ENCODE measurements at places on chromosomes 2 and 18. TPM values are rescaled to one million over a fixed set of nuclear protein-coding genes. Genes with fewer than 3 reads are reported as not detected.

DNA sequence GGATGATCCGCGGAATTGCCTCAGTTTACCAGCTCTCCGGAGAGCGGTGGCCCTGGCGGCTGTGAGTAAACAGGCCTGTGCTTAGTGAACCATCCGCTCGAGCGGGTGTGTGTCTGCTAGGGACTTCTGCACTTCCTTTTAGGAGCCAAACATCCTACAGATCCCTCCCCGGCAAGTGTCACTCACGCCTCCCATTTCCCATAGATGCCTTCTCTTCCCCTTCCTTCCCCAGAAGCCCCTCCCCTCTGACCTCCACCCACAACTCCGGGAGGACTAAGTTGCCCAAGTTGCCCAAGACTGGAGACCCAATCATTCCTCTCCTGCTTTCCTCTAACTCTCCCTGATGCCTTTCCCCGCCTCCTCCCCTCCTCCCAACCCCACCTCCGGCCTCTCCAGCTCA lies 2.9 kb downstream of the C1QL2 start:
- no peak for DNase-seq

DNA sequence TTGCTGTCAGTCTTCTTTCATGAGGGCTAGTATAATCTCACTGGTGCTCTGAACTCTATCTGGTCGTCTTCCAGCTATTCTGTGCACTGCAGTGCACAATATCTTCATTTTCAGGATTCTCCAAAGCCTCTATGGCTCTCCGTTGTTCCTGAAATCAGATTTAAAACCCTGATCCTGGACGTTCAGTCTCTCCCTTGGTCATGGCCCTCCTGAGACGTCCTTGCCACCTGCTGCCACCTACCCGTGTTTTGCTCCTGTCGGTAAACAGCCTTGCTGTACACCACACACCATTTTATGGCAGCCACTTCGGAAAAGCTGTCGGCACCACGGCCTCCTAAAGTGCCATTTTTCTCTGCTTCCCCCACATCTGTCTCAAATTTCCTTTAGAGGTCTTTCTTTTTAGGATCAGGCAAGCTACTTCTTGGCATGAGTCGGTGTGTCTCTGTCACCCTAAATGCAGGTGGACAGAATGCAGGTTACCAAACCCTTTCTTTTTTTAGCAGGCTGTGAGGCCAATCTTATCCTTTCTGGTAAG lies 170.0 kb downstream of the HRH4 start:
- no peak for DNase-seq

GRCh38 chr2:55914786-55915185 lies 8.8 kb downstream of the EFEMP1 start:
- no peak for DNase-seq

DNA sequence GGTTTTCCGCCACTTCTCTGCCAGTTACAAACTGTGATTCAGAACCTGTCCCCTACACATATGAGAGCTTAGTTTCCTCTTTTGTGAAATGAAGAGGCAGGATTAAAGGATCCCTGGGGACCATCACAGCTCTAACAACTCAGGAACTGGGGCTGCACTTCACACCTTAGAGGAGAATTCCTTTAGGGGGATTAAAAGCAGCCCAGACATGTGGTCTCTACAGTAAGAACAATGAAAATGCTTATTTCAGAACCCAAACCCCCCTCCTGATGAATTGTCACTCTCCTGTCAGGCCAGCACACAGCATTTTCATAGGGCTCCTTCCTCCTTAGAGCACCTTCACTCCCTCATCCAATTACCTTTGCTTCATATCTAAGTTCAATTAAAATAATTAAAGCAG lies 101.5 kb upstream of the NEDD4L start:
- no peak for DNase-seq

GRCh38 chr2:51505533-51505932 lies 473.6 kb upstream of the NRXN1 start:
- no peak for DNase-seq

GRCh38 chr18:13387855-13388548 lies 169.4 kb downstream of the LDLRAD4 start:
- DNase-seq, result no peak

- DNase-seq, result no peak
These were observed 14.8 kb downstream of the STRN start for GRCh38 chr2:36951574-36951973.

- DNase-seq, result peak; percentile 87
These were observed at the start of gene TWIST2 for GRCh38 chr2:238847841-238848690. TSS of gene TWIST2 (plus strand) at chr2:238848085. CDS start at chr2:238848216, 131 bp downstream.

DNA sequence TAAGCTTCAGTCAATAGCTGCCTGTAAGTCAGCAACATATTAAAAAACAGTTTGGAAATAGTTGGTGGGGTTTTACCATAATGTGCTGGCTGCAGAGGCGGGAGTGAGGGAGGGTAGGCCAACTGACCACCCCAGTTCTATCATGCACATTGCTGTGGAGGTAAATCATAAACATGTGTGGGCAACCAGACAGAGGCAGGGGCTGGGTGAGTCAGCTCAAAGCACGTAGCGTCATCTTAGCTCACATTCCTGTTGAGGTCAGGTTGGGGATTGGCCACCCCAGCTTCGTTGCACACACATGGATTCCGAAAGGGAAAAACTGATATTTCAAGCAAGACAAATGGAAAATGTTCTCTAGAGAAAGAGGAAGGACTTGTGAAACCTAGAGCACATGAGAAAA lies 19.5 kb downstream of the GPR45 start:
- no peak for DNase-seq

DNA sequence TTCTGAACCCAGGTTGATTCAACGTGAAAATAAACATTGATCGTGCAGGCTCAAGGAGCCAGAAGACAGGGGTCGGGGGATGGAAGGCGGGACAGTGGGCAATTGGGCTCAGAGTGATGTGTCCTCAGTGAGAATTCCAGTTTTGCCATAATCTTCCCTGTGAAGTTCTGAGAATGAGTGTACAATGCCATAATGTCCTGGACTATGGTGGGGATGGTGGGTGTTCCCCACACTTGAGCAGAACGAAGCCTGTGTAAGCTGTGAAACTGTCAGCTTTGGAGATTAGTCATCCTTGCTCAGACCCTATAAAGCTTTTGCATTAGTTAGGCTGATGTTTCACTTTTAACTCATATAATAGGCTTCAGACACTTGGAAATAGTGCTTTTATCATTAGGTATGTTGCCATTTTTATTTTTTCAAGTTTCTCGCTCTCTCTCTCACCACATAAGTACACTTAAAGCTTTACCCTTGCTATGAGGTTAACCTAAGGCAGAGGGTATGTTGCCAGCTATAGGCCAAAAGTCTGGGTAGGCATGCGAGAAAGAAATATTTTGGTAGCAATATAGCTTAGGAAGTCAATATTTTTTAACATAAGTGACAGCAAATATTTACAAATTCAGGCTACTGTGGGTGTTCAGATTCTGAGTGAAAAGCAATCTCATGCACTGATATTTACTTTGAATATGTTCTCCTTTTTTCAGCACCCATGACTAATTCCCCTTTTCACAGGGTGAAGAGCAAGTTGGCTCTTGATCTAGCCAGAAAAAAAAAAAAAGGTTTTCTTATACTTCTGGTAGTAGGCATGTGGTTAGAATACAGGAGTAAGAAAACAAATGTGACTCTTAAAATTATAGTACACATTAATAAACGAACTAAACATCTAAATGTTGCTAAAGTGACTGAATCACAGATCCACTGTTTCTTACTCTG lies 47.2 kb downstream of the CDC42EP3 start:
- DNase-seq, result no peak

The TMEM87B gene
- 4.7 TPM for total RNA-seq

The POU3F3 gene
- total RNA-seq, result not detected

The SCYGR4 gene
- total RNA-seq, result not detected

The HOXD3 gene
- 0.27 TPM for total RNA-seq
